ENCODE measurements at places on chromosomes 1 and 21.
A peak's percentile ranks its signal among the peaks of the same experiment; 100 is the strongest.

DNA sequence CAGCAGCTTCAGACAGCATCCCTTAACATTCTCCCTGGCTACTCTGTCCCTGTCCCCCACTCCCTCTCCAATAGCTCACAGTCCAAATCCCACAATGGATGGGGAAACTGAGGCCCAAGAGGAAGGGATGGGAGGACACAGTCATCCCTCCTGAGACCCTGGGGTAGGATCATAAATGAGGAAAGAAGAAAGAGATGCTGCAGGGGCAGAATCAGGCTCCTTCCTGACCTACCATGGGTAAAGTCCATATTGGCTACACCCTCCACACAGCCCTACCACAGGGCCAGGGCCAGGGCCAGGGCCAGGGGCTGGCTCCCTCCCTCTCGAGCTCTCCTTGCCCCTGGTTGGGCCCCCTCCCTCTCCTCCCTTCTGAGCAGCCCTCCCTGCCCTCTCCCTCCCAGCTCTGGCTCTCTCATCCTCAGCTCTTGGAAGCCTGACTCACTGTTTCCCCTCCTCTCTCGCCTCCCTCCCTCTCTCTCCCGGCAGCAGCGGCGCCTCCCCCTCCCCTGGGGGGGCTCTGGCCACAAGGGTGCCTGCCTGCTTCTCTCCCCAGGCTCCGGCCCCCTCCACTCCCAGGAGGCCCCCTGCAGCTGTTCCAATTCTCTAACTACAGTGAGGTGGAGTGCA, 4.9 kb downstream of the AHDC1 start:
- DNase-seq = no peak

DNA sequence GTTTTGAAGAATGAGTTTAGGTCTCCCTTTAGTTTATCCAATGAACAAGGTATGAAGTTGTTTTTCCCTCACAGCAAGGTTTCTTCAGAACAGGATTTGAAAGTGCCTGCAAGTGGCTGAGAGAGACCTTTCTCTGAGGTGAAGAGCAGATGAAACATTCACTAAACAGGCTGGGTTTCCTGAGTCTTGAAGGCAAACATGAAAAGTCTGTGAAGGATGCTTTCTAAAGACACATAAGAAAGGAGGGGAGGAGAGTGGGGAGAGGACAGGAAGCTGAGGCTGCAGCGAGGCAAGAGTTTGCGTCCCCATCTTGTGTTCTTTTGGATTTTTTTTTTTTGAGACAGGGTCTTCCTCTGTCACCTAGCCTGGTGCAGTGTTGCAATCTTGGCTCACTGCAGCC, 95.7 kb upstream of the SIM2 start:
- peak; percentile 4 for DNase-seq

GRCh38 chr1:157279138-157279801, 141.1 kb upstream of the ETV3 start:
- DNase-seq = no peak

- DNase-seq = no peak
Observed at GRCh38 chr1:182185136-182185535, 123.6 kb upstream of the ZNF648 start.

GRCh38 chr1:2091611-2092604, 41.7 kb downstream of the PRKCZ start:
- DNase-seq = peak; percentile 11

- DNase-seq = no peak
Observed at GRCh38 chr1:28745653-28746173, 9.0 kb downstream of the YTHDF2 start.

GRCh38 chr1:28751315-28752060, 14.7 kb downstream of the YTHDF2 start:
- DNase-seq = no peak

DNA sequence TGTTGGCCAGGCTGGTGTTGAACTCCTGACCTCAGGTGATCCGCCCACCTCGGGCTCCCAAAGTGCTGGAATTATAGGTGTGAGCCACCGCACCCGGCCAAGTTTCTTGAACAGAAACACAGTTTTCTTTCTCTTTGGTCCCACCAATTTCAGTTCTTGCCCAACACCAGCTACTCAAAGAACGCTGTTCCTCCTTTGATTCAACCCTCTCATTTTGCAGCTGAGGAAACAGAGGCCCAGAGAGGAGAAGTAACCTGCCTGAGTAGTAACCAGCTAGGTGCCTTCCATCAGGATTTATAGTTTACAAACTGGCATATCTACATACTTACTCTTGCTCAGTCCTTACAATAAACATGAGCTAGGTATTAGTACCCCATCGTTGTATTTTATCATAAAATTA, 119.9 kb downstream of the SYF2 start:
- DNase-seq = no peak

All from CD4-positive, alpha-beta T cell (primary cell).